Iris pigment epithelial cell (primary cell): ENCODE measurements at places on chromosomes 13 and 19.
A peak's percentile ranks its signal among the peaks of the same experiment; 100 is the strongest.

GRCh38 chr13:78078168-78078567 lies 159.5 kb upstream of the EDNRB start:
- no peak for DNase-seq

DNA sequence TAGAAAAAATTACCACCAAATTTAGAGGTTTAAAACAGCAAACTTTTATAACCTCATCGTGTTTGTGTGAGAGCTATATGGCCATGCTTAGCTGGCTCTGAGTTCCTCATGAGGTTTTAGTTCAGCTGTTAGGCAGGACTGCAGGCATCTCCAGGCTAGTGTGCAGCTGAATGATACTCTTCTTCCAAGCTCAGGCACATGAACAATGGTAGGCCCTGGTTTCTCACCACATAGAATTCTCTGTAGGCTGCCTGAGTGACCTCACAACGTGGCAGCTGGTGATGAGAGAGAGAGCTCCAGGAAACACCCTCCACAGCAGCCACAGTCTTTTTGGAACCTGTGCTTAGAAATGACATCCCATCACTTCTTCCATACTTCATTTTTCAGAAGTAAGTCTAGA lies 540.6 kb upstream of the MIR17HG start:
- no peak for DNase-seq

GRCh38 chr13:46386392-46387063 lies 524 bp downstream of the RUBCNL start:
- no peak for DNase-seq

DNA sequence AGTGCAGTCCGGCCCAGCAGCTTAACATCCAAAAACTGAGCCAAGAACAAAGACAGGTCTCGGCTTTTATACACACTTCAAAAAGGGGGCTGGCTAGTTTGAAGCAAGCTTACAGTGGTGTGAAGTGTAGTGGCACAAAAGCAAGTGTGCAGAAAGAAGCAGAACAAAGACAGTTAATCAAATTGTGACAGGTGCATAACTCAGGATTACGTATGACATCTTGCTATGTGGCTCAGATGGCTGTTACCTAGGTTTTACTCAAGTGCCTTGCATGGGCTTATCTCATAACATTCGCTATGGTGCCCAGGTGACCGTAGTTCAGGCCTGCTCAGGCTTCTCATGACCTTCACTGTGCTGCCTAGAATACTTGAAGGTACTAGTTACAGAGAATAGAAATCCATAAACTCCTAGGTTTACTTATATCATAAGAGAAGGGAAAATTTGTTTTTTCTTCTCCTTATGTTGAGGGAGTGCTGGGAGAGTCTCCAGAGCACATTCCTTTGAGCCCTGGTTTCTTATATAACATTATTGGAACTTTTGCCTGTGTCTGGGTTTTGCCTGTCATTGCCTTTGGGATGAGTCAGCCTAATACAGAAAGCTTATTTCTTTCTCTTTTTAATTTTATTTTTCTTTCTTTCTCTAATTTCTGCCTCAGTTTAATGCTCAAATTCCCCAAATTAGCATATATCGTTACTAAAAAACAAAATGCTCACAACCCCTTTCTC lies 1629.1 kb upstream of the PCDH20 start:
- no peak for DNase-seq

DNA sequence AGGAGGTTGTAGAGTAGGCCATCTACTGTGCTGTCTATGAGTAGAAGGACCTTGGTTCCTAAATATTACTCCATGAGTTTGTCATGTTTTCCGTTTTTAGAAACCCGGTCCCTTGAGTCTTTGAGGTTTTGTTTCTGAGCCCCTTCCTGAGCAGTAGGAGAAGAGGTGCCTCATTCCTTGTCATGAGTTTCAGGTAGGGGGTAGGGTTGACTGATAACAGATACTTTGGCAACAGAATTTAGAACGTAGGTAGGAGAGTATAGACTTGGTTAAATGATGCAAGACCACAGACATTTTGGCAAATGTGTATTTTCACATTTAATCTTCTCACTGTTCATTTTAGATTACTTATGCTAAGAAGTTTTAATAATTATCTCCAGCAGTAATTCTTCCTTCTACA lies 24.6 kb downstream of the LMO7 start:
- DNase-seq: no peak

DNA sequence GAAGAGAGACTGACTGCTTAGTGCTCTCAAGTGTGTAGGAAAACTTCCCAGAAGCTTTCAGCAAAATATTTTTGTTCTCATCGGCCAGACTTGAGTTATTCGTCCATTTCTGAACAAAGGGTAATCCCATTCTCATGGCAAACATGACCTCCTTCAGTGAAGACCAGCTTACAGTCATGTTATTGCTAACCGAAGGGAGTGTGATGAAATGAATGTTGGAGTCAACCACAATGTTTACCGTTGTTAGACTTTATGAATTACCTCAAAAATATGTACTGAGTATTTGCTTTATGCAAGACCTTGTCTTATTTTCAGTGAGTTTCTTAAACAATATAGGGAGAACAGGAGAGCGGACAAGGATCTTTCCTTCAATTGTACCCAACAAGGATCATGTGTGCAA lies 228.6 kb downstream of the LMO7 start:
- DNase-seq: peak; percentile 98

- DNase-seq: peak; percentile 78
Observed at GRCh38 chr19:48964205-48965039, 687 bp upstream of the FTL start.

DNA sequence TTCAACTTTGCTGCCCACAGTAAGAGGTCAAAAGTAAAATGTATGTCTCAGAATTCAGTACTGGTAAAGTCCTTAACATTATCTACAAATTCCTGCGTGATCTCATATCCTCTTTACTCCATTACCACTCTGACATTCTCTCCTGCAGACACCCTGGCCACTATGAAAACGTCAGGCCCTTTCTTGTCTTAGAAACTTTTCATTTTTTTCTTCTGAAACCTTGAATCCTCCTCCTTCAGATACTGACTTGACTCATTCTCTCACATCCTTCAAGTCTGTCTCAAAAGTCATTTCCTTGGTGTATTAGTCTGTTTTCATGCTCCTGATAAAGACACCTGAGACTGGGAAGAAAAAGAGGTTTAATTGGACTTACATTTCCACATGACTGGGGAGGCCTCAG lies 262.3 kb downstream of the POU4F1 start:
- DNase-seq: no peak

DNA sequence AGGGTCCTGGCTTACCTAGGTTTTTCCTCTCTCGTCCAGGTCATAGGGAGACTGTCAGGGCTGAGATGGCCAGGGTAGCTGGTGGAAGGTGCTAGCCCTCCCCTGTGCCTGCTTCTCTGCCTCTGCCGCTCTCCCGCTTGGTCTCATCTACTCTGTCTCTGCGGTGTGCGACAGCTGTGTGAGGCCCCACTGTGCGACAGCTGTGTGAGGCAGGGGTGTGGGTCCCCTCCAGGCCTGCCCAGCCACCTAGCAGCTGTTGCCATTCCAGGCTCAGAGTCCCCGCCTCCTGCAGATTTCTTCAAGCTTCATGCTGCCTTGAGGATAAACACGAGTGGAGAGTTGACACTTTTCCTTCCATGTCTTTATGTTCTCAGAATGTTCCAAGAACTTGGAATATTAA lies 53.0 kb downstream of the ARHGEF7 start:
- no peak for DNase-seq

GRCh38 chr13:96025283-96025682 lies 27.9 kb downstream of the UGGT2 start:
- DNase-seq: peak; percentile 55

- no peak for DNase-seq
Observed at GRCh38 chr19:18551631-18552030, 6.0 kb upstream of the KXD1 start.

- DNase-seq: no peak
Observed at GRCh38 chr13:76871432-76871831, 14.8 kb downstream of the KCTD12 start.

DNA sequence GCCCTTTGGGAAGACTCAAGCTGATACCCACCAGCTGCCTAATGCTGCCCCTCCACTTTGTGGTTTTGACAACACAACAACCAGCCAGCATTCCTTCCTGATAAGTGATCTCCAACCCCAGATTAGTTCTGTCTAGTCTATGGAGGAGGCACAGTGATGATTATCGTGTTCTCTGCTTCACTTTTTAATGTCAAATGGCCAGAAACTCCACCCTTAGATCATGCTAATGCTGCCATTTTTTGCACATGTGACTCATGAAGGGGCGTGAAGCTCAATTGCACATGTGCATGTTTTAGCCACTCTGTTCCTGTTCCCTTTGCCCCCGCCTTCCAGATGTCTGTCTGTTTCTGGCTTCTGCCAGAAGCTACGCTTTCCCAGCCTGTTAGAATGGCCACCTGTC lies 199.8 kb downstream of the COG6 start:
- DNase-seq: no peak

DNA sequence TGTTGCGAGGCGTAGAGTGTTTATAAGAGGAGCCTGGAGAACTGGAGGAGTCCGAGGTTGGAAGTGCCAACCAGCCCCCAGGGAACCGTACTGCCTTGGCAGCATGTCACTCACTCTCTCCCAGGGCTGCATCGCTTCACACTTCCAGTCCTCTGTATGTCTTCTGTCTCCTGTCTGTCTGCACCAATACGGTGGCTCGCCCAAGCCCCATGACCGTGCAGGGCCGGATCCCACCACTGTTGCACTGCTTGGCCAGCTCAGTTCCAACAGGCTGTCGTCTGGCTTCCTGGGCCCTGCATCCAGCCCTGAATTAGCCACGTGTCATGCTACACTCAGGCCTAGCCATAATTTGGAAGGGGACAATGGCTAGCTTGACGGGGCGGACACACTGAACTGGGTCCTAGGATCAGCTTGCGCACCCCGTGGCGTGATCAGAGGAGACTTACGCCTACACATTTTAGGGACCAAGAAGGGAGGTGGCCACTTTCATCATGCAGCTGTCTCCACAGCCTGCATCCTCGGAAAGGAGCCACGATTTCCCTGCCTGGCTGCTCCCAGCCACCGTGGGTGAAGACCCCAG lies 147.1 kb downstream of the URI1 start:
- no peak for DNase-seq
